Endodermal cell (in vitro differentiated cells): ENCODE measurements at places on chromosomes 2 and 18. TPM values are rescaled to one million over a fixed set of nuclear protein-coding genes. Genes with fewer than 3 reads are reported as not detected.

DNA sequence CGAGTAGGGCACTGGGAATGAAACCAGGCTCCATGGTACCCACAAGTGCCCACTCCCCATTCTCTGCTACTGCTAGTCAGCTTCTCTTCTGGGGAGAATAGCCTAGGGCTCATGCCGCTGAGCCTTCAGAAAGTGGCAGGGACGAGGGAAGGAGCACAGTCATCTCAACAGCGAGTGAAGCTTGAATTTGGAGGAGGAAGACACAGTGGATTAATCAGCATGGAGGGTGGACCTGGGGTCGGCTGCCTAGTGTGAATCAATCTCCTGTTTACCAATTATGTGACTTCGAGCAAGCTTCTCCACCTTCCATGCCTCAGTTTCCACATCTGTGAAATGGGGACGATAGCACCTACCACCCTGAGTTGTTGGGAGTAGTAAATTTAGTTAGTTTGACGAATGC lies 157.0 kb downstream of the SEPTIN10 start:
- no peaks in the 10 kb centered on the region for H3K36me3 ChIP-seq
- H3K4me1 ChIP-seq: no peaks in the 10 kb centered on the region
- no peak overlapping the region for H3K4me3 ChIP-seq
- H3K27ac ChIP-seq: no peak overlapping the region

DNA sequence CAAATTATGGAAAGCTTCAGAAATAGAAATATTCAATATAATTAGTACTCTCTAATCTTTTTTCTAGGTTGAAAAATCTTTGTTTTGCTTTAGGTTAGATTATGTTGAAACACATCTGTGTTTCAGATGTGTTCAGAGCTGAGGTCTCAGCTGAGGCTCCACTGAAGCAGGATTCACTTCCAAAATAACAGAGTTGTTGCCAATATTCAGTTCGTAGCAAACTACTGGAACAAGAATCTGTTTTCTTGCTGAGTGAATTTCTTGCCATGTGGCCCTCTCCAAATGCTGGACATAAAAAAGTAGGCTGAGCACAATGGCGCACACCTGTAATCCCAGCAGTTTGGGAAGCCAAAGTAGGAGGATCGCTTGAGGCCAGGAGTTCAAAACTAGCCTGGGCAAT lies 8.7 kb downstream of the PHOSPHO2 start:
- H3K27me3 ChIP-seq: no peaks in the 10 kb centered on the region
- H3K27ac ChIP-seq: no peak overlapping the region
- DNase-seq: peak; percentile 9
- no peak overlapping the region for H3K4me3 ChIP-seq

GRCh38 chr2:100417711-100418124 lies 250 bp upstream of the CHST10 start:
- no peaks in the 10 kb centered on the region for H3K27me3 ChIP-seq
- H3K4me3 ChIP-seq: peak overlapping the region; percentile 96
- H3K36me3 ChIP-seq: peaks cover 13% of the 10 kb centered on the region
- no peak for DNase-seq

GRCh38 chr2:69893684-69894551 lies at the start of gene SNRNP27:
Gene SNRNP27 (plus strand): TSS chr2:69893956. CDS start chr2:69893985, 29 bp downstream.
- H3K36me3 ChIP-seq: peaks cover 35% of the 10 kb centered on the region
- peak; percentile 91 for DNase-seq
- peaks cover 5% of the 10 kb centered on the region for H3K4me1 ChIP-seq
- peaks cover 14% of the 10 kb centered on the region for H3K27me3 ChIP-seq
- H3K27ac ChIP-seq: peak within 1 kb of the TSS; percentile 55

Gene RNF144A
- 15.9 to 26.0 TPM (median 25.4 TPM) in 3 replicates for total RNA-seq

GRCh38 chr18:51235009-51235789 lies 37.7 kb upstream of the MEX3C start:
- no peaks in the 10 kb centered on the region for H3K36me3 ChIP-seq
- peaks cover 8% of the 10 kb centered on the region for H3K4me1 ChIP-seq
- DNase-seq: peak; percentile 53
- peak overlapping the region; percentile 55 for H3K4me3 ChIP-seq
- H3K27ac ChIP-seq: no peak overlapping the region

Gene CTAGE1
- not detected in 2 replicates for total RNA-seq

Gene RGPD3
- total RNA-seq: 0.25 and 0.59 TPM in 2 replicates

- no peak for DNase-seq
- H3K27me3 ChIP-seq: no peaks in the 10 kb centered on the region
- peaks cover 51% of the 10 kb centered on the region for H3K36me3 ChIP-seq
- peaks cover 3% of the 10 kb centered on the region for H3K4me1 ChIP-seq
Measured at GRCh38 chr18:56627991-56628390, 10.4 kb downstream of the TXNL1 start.

DNA sequence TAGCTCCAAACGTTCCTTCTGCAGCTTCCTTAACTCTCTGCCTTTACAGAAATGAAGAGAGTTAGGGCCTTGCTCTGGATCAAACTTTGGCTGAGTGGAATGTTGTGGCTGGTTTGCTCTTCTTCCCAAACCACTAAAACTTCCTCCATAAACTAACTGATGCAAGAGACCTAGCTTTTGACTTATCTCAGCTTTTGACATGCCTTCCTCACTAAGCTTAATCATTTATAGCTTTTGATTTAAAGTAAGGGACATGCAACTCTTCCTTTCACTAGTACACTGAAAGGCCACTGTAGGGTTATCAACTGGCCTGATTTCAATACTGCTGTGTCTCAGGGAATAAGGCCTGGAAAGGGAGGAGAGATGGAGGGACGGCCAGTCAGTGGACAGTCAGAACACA lies 8.3 kb downstream of the PXDN start:
- peak; percentile 22 for DNase-seq
- H3K4me3 ChIP-seq: peak overlapping the region; percentile 41
- no peak overlapping the region for H3K27ac ChIP-seq
- no peaks in the 10 kb centered on the region for H3K4me1 ChIP-seq
- H3K27me3 ChIP-seq: no peaks in the 10 kb centered on the region

DNA sequence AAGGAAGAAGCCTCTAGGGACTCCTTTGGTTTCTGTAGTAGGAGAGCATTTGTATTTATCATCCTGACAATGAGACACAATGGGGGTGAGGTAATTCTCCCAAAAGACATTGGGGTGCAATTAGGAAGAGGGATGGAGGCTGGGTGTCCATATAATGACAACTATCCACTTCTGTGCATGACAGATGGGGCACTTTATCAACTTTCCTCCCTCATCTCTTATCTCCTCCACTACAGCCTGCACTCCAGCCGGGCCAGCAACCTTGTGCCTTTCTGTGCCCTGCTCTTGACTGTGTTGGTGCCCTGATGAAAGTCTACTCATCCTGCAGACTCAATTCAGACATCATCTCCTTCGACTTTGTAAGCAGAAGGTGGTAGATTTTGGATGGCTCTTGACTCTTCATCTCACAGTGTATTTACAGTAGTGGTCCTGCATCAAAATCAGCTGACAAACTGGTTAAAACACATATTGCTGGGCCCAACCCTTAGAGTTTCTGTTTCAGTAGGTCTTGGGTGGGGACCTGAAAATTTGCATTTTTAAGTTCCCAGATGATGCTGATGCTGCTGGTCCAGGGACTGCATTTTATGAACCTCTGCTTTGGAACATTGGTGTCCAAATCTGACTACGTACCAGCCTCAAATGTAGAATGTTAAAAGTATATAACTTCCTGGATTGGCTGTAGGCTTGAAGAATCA lies 40.8 kb upstream of the CFAP36 start:
- H3K36me3 ChIP-seq: no peaks in the 10 kb centered on the region
- no peak overlapping the region for H3K27ac ChIP-seq
- no peaks in the 10 kb centered on the region for H3K4me1 ChIP-seq
- H3K27me3 ChIP-seq: no peaks in the 10 kb centered on the region
- no peak for DNase-seq

Gene ALKAL2
- total RNA-seq: 0.44 and 1.2 TPM in 2 replicates

Gene STON1
- 12.1 to 19.5 TPM (median 17.9 TPM) in 3 replicates for total RNA-seq

- no peaks in the 10 kb centered on the region for H3K36me3 ChIP-seq
- peaks cover 8% of the 10 kb centered on the region for H3K4me1 ChIP-seq
- H3K27ac ChIP-seq: no peak overlapping the region
Measured at GRCh38 chr2:133992454-133992853, 261.4 kb upstream of the MGAT5 start.

DNA sequence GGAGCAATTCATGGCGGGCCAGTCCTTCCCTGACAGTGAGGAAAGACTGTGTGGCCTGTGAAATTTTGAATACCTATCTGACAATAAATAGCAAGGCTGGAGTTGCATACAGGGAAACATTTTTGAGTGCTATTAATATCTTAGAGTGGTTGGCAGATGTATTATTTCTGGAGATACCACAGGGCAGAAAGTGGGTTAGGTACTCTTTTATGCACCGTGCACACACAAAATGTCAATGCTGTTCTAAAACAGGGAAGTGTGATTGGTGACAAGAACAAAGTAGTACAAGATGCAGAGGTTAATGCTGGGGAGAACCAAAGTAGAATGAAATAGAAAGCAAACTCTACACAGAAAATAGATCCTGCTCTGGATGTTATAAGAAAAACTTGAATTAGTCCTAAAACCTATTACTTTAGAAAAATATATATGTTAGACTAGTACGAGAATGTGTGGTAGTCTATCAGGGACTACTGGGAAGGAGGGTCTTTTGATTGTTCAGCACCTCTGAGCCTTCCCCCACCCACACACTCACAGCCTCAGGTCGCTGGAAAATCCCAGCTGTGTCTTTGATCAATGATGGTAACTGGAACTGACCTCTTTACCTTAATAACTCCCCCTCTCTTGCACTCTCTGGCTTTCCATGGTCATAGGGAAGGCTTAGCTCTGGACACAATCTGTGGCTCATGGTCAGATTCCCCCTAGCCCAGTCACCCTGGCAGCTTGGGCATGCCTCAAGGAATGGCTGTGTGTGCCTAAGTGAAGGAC lies 58.2 kb downstream of the SERPINB8 start:
- no peak overlapping the region for H3K27ac ChIP-seq
- no peak for DNase-seq
- no peak overlapping the region for H3K4me3 ChIP-seq
- H3K36me3 ChIP-seq: no peaks in the 10 kb centered on the region

DNA sequence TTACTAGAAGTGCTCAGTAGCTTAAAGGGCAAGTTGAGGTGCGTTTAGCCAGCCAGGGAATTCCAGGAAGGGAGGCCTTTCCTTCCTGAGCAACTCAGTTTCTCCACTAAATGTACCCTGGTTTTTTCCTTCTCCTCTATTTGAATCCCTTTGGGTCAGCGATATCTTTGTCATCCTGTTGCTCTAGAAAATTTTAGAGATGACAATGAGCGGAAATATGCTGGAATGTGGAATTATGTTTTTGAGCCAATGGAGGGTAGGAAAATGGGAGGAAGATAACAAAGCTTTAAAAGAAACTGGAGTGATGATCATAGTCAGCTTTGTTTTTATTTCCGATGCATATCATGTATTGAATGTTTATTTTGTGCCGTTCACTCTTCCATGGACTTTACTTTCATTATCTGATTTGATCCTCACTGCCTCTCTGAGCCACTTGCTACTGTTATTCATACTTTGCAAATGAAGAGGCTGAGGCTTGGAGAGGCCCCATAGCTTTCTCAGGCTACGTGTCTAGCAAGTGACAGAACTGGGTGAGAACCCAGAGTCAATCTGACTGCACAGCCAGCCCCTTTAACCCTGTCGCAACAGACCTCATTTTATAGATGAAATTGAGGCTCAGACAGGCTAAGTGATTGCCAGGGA lies 67.3 kb downstream of the NTSR2 start:
- no peaks in the 10 kb centered on the region for H3K4me1 ChIP-seq
- no peaks in the 10 kb centered on the region for H3K27me3 ChIP-seq
- H3K36me3 ChIP-seq: peaks cover 86% of the 10 kb centered on the region
- H3K27ac ChIP-seq: no peak overlapping the region

DNA sequence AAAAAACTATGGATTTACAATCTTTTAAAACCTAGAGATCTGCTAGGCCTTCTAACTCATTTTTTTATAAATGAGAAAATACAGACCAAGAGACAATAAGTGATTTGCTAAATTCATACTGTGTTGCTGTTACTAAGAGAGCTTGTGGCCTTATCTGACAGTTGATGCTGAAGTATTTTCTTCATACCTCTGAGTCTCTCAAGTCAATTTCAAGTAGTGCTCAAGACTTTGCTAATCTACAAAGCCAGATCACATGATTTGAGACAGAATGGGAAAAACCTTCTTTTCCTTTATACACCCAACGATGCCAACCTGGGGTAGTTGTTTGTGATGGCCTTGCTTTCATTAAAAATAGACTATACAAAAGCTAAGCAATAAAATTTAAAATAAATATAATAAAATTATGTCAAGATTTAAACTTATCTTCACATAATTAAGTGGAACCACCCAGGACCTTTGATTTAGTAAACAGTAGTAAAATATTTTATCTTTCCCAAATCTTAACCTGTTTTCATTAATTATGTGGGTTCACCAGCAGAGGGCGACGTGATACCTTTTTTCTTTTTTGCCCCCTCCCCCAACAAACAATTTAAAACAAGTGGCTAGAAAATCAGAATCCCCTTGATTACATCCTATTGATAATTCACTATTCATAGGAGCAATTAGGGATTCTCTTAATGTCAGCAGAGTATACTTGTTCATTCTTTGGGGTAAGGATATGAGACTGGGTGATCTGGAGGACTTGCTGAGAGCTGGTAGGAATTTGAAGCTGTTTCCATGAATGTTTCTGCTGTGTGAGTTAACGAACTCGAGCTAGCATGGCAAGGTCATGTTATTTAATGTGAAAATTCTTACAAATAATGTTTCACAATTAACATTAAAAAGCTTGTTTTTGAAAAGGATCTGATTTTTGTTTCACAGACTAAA lies 49.6 kb upstream of the SLC5A7 start:
- peak; percentile 69 for DNase-seq
- no peaks in the 10 kb centered on the region for H3K36me3 ChIP-seq
- H3K27ac ChIP-seq: no peak overlapping the region
- no peaks in the 10 kb centered on the region for H3K27me3 ChIP-seq
- no peak overlapping the region for H3K4me3 ChIP-seq
- no peaks in the 10 kb centered on the region for H3K4me1 ChIP-seq

DNA sequence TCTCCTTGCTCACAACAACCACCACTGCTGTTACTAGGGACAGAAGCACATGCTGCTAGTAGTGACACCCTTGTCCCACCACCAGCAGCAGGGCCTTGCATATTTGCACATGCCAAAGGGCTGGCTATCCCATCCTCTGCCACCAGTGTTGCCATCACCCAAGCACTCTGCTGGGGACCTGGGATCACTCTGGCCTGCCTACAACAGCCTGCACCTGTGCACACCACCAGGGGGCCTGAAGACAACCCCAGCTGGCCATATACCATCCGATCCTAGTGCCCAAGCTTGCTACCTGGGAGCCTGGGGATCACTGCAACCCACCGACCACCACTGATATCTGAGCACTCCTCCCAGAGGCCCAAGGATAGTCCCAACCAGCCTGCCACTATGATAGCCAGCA lies 99.9 kb upstream of the FANCL start:
- no peak overlapping the region for H3K4me3 ChIP-seq
- H3K27me3 ChIP-seq: no peaks in the 10 kb centered on the region
- peak; percentile 63 for DNase-seq
- H3K4me1 ChIP-seq: no peaks in the 10 kb centered on the region

- DNase-seq: peak; percentile 78
- no peaks in the 10 kb centered on the region for H3K27me3 ChIP-seq
- no peaks in the 10 kb centered on the region for H3K36me3 ChIP-seq
- H3K4me1 ChIP-seq: peaks cover 2% of the 10 kb centered on the region
Measured at GRCh38 chr18:10131460-10132395, 217.9 kb downstream of the VAPA start.
